Breast epithelium (tissue), 4 donors: ENCODE measurements at places on chromosomes 7 and 10. TPM values are rescaled to one million over a fixed set of nuclear protein-coding genes. Genes with fewer than 3 reads are reported as not detected.

DNA sequence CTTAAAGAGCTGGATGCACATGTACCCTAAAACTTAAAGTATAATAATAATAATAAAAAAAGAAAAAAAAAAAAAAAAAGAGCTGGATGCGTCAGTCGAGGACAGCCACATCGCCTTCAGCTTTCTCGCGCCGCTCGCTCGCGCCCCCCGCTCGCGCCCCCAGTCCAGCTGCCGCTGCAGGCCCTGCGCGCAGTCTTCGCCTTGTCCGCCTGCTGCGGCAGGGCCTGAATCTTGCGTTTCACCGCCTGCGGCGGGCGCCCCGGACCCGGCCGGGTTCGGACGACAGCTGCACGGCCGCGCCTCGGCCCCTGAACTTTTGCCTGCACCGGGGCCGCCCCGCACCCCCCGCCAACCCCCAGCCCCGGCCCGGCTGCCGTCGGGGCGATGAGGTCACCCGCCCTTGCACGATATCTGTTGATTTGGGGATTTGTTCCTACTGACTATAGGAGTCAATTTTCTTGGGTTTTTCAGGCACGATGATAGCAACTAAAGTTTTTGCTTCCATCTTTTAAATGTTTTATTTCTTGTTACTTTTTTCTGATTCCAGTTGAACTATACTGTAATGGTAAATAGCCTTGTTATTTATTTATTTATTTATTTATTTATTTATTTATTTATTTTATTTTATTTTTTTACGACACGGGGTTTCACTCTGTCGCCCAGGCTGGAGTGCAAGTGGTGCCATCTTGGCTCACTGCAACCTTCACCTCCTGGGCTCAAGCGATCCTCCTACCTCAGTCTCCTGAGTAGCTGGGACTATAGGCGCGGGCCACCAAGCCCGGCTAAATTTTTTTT is 33.5 kb upstream of the CPN1 start:
- DNase-seq: no peak

- no peak for DNase-seq
Observed at GRCh38 chr7:55561690-55562089, 10.6 kb downstream of the VOPP1 start.

Gene NXPH1
- total RNA-seq: not detected

GRCh38 chr10:127148066-127148932 is 48.1 kb downstream of the INSYN2A start:
- no peak for DNase-seq

Gene TFR2
- total RNA-seq: not detected

- no peak for DNase-seq
Observed at GRCh38 chr10:94608559-94608958, 63.0 kb downstream of the HELLS start.
